H54 (cell line): ENCODE measurements at places on chromosomes 1 and 21.

DNA sequence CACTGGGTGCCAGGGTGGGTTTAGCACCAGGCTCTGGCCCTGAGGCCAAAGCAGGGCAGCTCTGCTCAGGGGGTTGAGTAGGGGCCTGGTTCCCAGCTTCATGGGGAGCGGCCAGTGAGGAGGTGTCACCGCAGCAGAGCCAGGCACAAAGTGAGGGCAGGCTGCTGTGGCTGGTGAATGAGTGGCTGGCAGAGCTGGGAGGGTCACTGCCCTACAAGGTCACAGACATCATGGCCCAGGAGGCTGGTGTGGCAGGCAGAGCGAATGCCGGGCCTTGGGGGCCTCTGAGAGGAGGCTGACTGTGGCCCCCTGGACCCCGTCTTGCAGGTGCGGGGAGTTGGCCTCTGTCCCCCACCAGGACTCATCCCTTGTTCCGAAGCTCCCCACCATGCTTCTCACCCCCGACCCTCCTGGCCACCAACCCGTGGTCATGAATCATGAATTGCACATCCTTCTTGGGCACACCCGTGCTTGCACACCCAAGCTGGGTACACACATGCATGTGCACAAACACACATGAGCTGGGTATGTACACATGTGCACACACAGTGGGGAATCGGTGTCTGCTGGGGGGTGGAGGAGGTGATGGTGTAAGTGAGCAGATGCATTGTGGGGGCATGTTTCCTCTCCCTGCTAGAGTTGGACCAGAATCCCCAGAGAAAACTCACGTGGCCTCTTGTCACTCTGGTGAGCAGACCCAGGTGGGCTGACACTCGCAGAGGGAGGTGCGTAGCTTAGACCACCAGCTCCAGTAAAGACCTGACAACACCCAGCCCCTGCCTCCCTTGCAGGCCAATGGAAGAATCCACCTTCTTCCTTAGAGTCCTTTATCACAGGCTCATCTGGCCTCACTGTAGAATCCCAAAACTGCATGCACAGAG lies 4.8 kb upstream of the GNB1 start:
- no peak for DNase-seq

DNA sequence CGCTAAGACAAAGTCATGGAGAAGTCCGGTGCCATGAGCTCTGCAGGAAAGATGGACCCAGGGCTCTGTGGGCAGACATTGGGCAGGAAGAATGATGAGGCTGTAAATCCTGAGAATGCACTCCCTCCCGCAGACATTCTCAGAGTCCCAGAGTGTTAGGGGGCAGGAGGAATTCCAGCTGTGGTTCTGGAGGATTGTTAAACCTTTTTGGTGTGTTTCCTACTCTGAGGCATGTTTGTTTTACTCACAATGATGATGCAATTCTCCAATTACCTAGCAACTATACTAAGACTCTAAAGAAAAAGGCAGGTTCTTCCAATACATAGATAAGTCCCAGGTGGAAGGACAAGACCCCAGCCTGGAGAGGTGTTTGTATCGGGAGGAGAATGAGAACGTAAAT lies 2.8 kb upstream of the CAPN9 start:
- no peak for DNase-seq

- no peak for DNase-seq
These were observed 96.5 kb downstream of the ATP1B1 start for GRCh38 chr1:169202791-169203665.

DNA sequence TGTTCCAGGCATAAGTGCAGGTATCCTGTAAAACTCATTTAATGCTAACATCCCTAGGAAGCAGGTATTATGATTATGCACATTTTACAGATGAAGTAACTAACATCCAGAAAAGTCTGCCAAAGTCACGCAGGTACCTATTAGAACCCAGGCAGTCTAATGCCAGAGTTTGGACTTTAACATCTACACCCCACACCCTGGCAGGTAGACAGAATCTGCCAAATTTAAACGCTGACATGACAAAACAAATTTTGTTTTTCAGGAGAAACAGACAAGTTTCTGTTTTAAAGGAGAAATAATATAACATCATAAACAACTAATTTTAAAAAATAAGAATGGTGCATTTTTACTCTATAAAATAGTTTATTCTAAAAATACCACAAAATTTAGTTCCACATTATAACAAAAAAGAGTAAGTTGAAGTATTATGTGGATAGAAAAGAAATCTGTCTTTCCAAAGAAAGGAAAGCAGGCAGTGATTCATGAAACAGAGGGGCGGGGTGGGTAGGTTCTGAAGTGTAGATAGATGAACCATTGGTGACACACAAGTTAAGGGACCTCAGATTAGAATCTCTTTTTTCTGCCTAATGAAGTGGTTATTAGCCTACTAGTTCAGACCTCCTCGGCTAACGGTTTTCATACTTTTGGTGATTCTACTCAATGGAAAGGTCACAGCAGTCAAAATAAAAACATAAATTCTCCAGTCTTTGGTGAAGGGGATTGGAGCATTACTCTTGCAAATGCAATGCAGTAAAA lies 1.7 kb downstream of the ASPM start:
- DNase-seq = no peak

DNA sequence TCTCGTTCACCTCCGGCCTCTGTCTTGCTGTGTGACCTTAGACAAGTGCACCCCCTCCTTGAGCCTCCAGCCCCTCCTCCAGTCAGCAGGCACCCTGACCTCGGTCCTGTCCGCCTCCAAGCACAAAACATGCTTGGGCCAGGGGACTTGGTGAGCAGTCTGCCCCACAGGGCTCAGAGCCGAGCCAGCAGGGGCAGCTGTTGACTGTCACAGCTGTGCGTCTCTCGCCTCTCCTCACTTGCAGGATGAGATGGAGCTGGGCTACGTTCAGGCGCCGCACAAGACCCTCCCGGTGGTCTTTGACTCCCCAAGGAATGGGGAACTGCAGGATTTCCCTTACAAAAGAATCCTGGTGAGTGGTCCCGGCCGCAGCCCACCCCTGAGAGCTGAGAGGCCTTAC lies 24.2 kb downstream of the PADI3 start:
- no peak for DNase-seq

GRCh38 chr1:90114521-90115141 lies 119.7 kb downstream of the ZNF326 start:
- no peak for DNase-seq

DNA sequence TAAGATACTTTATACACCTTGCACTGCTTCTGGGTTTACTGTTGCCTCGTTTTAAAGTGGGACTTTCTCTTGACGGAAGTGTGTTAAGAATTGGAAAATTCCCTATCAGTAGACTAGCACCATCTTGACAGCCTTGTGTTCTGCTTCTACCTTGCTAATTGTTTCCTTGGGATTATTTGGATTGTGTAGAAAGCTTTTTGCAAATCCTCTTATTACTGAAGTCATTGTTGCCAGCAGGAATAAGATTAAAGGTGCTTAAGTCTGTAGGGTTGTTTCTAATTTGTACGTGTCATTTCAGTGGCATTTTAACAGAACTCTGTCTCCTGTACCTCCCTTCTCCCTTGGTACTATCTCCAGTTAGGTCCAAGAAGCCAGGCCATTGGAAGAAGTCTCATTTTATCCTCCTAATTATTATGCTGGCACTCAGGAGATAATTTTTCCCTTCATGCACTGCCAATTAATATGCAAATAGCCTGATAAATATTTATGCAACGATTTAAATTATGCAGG lies 107.7 kb downstream of the POU2F1 start:
- no peak for DNase-seq

- DNase-seq = no peak
These were observed 408.4 kb upstream of the PTBP2 start for GRCh38 chr1:96313216-96313615.

- peak; percentile 6 for DNase-seq
These were observed 212.7 kb downstream of the ZP4 start for GRCh38 chr1:237677979-237678378.

DNA sequence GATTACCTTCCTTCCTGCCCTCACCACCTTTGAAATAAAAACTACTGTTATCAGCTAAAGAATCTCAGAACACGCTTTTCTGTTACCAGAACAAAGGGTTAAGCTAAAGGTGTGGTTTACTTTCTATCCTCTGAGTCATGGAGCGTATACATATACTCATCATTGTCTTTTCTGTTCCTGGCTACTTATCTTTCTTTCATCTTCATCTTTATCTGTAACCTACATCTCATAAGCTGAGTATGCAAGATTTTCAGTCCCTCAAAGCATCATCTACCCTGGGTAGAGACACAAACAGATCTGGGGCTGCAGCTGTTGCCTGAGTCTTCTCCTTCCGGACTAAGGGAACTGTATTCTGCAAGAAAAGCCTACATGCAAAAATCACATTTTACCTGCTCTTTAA lies 75.6 kb downstream of the LMO4 start:
- DNase-seq = no peak

GRCh38 chr1:22326372-22326915 lies 125.2 kb upstream of the ZBTB40 start:
- DNase-seq = no peak
